Suppressor macrophage treated with lipopolysaccharide for 1 hour (primary cell): ENCODE measurements at places on chromosomes 2 and 18.

- DNase-seq, result peak; percentile 42
Observed at GRCh38 chr2:9629222-9630116, 1.3 kb downstream of the YWHAQ start.

DNA sequence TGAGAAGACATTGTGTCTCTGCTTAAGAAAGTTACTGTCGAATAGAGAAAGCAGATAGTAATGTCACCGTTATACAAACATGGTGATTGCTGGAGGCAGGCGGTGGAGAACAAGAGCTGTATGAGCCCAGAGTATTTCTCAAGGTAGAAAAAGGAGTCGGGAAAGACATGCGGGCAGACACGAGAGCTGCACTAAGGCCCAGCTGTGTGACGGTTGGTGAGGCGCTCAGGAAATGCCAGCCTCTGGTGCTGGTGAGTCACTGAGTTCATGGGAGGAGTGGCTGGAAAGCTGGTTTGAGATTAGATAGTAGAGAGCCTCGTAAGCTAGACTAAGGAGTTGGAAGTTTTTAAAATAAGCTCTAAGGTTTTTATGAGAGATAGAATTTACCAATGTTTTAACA, 390.9 kb upstream of the TRIB2 start:
- DNase-seq, result peak; percentile 59

DNA sequence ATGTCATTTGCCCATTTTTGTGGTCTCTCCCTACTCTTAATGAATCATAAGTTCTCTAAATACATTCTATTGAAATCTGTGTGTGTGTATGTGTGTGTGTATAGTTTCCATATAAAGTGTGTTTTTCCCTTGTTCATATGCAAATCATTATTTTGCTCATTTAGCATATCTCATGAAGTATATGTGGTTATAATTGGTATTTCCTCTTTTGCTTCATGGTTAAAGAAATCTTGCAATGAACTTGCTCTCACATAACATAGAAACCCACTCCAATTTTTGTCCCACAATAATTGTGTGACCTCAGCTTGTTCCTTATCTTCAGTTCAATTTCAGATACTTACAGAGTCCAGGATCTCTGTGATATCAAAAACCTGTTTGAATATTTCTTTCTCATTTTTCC, 1.2 kb downstream of the CPO start:
- peak; percentile 30 for DNase-seq

- DNase-seq, result peak; percentile 98
Observed at GRCh38 chr2:98134172-98135005, 47.4 kb downstream of the VWA3B start.

GRCh38 chr2:79985571-79985970, 319.0 kb downstream of the LRRTM1 start:
- DNase-seq, result no peak

DNA sequence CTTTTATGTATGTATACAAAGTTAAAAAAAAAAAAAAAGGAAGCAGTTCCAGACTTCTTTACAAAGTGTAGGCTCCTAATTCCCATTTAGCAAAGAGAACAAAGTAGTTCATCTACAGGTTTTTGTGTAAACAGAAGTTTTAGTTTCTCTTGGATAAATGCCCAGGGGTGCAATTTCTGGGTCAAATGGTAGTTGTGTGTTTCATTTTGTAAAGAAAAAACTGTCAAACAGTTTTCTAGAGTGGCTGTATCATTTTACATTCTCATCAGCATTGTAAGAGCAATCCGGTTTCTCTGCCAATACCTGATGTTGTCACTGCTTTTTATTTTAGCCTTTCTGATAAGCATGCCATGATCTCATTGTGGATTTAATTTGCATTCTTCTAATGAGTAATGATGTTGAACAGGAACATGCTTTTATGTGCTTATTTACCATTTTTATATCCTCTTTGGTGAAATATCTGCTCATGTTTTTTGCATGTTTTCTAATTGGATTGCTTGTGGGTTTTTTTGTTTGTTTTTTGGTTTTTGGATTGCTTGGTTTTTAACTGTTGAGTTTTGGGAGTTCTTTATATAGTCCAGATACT, 16.6 kb upstream of the PSME4 start:
- DNase-seq, result no peak
